ENCODE measurements at places on chromosomes 7 and 10.

GRCh38 chr10:53102424-53102823, 329.8 kb upstream of the MBL2 start:
- DNase-seq: no peak

- peak; percentile 56 for DNase-seq
Measured at GRCh38 chr7:3092468-3092867, 48.8 kb upstream of the CARD11 start.

DNA sequence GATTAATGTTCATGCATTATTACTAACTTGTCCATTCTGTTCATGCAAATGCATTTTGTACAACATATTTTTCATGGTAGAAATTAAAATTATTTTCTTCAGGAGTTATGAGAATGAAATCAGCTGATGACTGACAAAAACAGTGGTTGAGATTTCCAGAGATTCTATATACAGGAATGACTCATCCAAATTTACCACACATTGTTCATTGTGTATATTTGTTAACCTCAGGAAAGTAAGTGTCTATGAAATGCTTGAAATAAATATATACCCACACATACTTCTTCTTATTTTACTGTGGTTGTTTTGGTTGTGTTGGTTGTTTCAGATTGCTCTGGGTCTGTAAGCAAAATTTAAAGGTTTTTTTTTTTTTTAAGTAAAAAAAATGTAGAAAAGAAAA, 108.1 kb upstream of the SP8 start:
- DNase-seq: no peak

GRCh38 chr7:1432411-1433082, 26.7 kb downstream of the MICALL2 start:
- peak; percentile 77 for DNase-seq

- DNase-seq: no peak
Measured at GRCh38 chr7:30596014-30596641, 1.4 kb downstream of the GARS1 start.

DNA sequence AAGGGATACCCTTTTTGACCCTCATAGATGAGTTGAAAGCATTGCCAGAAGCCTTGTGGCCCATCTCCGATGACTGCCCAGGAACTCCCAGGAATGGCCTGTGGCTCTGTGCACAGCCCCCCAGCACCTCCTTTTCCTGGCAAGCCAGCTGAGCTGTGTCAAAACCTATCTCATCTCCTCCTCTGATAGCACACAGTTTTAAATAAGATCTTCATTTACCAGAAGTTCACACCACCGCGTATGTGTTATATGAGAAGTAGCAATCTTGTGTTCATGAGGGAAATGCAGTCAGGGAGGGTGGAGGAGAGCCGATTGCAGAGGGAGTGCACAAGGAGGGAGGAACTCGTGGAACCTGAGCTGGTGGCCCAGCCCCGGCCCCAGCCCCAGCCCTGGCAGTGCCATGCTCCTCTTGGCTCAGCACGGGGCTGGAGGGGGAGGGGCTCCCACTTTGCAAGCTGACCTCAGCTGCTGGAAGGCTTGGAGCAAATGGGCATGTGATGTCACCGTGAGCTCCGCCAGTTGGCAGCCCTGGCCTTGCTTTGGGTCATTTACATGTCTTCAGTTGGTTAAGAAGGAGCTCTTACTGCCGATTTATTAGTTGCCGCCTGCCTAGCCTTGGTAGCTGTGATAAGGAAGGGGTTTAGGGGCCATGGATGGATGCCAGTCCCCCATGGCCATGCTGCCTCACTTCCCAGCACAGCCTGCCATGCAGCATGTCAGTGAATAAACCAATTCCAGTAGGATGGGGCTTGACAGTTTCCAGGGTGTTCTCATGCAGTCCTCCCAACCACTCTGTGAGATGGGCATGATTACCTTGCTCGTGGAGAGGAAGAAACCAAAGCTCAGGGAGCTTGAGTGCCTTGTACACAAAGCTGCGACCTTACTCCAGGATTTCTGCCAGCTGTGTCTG, 20.0 kb downstream of the UNC5B start:
- DNase-seq: no peak

GRCh38 chr7:146736446-146737190, 620.0 kb downstream of the CNTNAP2 start:
- no peak for DNase-seq

GRCh38 chr7:152340161-152340560, 95.6 kb downstream of the KMT2C start:
- DNase-seq: no peak
